ENCODE measurements at places on chromosomes 5 and 9.

DNA sequence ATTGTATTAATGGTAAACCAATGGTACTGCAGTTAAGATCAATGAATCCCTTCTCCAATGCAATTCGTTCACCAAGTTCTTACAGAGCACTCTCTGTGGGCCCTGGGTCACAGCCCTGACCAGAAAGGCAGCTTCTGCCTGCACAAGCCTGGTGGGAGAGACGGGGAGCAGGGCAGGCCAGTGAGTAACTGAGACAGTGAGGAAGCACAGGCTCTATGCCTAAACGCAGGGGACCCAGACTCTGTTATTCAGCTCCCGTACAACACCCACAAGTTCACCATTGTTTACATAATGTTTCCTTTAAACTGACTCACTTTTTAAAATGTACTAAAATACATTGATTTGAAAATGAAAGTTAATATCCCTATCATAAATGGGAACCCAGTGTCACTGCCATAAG is 40.5 kb upstream of the CTSL start:
- DNase-seq, result no peak

GRCh38 chr9:137025517-137025966 is 2.5 kb downstream of the ABCA2 start:
- DNase-seq, result no peak

DNA sequence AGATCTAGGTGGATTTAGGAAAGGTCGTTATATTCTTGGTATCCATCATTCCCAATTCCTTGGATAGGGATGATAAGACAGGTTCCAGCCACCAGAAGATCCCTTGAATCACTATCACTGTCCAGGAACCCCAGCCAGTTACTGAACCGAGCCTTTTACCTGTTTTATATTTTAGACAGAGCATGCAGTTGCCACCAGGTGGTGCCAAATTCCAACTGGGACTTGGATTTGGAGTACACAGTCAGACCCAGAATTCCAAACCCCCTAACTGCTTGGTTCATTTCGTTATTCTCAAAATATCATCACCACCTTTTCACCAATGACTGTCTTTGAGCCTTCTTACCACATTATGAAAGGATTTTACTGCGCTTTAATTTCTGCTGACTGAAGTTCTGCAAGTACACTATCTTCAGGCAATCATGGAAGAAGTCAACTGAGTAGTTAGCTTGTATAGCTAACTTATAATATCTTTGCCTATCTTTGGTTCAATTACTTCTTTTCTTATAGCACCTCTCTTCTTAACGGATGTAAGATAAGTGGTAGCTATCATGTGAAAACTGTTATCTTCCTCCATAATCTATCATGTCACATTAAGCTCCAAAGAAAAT is 191.8 kb downstream of the PRR16 start:
- no peak for DNase-seq

DNA sequence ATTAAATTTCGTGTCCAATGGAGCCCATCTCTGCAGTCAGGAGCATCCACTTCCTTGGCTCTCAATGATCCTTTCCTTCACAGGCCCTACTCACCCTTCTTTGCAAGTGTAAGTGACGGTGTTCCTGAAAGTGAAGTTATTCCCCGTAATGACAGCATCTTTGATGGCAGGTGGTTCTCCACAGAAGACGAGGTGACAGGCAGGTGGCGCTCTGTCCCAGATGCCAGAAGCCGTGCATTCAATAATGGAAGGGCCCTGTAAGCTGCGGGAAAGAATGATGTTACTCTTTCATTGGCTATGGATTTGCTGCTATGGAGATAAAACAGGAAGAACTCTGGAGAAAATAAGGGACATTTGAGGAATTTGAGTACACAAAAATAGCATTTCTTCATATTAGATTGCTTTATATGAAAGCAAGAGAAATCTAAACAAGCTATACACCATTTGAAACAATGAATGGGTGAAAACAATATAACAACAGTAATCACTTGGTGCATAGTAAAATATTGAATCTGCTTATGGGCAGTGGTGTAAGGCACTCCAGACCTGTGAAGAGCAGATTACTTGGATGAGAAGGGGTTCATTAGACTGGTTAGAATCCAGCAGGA is 89.9 kb upstream of the TXNDC8 start:
- peak; percentile 5 for DNase-seq

DNA sequence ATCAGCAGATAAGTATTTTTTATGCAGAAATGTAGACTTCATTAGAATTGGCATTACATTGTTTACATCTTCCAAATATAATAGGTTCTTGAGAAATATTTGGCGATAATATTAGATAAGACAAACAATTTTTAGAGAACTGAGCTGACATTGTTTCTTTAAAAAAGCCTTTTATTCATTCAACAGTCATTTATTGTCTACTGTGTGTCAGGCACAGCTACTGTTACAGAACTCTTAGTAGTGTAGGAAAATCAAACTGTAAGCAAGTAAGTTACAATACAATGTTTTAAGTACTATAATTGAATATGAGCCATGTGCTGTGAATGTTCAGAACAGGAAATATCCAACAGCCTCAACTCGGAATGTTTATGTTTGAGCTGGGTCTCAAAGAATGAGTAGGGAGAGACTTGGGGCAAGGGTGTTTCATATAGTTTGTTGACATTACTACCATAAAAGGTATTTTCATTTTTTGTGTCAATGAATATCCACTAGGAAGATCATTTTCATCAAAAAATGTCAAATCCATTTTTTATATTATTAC is 114.0 kb downstream of the CDC42SE2 start:
- DNase-seq, result no peak

- DNase-seq, result no peak
Observed at GRCh38 chr9:89435071-89435823, 62.7 kb downstream of the SEMA4D start.

- no peak for DNase-seq
Observed at GRCh38 chr9:13614060-13614459, 334.6 kb upstream of the MPDZ start.

GRCh38 chr5:10265245-10266109 is 15.4 kb downstream of the CCT5 start:
- DNase-seq, result no peak

DNA sequence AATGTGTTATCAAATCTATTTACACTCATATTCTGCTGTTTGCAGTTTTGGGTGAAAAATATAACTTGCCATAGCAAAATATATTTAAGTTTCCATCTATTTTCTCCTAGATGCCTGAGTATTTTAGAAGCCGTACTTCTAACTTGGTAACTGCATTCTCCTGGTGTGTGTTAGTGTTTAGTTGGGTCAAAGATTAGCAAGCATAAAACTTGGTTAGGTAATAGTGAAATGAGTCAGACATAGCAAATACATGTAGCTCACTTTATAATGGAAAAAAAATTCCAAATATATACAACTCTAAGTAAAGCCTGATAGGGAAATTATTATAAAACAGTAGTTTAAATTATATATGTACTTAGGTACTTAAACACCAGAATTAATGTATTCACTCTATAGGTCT is 640.7 kb upstream of the ST8SIA4 start:
- no peak for DNase-seq

DNA sequence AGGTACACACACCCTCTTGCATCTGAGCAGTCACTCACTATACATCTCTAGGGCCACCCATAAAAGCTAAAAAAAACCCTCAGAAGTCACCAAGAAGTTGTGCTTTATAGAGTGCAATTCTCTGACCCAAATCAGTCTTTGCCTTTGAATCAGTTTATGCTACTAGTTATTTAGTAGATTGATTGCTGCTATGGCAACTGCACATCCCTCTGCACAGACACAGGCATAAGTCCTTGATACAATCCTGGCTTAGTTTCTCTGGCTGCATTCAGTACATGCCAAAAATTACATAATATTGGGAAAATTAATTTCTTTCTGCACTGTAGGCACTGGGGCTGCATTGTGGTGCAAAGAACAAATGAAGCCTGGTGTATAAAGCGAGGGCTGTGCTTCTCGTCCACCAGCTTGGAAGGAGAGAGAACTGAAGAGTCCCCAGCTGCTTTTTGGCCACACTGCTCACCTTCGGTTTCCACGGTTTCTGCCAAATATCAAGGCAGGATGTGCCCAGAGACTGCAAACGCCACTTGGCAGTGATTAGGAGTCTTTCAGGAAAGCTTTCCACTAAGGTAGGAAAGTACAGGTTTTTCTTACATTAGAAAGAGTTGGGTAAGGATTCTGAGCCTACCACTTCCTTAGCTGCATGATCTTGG is 258.4 kb downstream of the ELAVL2 start:
- no peak for DNase-seq

GRCh38 chr5:152907488-152908245 is 502.6 kb upstream of the NMUR2 start:
- no peak for DNase-seq

DNA sequence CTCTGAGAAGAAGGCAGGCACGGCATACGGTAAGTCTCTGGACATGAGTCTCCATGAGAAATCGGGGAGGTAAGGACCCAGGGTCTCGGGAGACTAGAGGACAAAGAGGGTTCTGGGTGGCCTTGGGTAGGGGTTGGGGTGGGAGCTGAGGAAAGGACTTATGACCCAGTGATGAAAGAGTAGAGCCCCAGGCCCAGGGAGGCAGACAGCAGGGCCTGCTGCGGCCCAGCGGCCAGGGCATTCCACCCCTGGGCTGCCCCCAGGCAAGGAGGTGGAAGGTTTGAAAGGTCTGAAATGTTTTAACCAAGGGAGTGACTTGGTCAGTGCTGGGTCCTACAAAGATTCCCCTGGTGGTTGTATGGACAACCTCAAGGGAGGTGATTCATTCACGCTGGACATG is 89.1 kb downstream of the CRB2 start:
- DNase-seq, result no peak

GRCh38 chr5:88732181-88732633 is 150.8 kb downstream of the MEF2C start:
- DNase-seq, result no peak

DNA sequence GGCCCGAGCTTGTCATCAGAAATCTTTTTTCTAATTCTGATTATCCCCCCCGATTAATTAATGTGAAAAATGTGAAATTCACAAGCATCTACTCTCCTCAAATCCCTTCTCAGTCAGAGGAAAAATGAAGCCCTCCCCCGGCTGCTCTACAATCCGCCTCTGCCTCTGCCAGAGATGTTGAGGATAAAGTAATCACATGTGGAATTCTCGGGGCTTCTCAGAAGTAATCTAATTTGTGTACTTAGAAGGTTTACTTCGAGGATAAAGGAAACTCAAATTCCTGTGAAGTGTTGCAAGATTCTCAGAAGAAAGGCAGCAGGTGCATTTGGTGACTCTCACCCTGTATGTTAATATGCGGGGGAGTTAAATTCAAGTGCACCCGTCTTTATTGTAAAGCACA is 726.1 kb upstream of the ADAMTS16 start:
- DNase-seq, result no peak

All from stimulated activated CD8-positive, alpha-beta memory T cell treated with anti-CD3 and anti-CD28 coated beads, Interleukin-4, amount 100 ng/mL, for 24 hours (primary cell).